ENCODE measurements at places on chromosomes 6 and 20.
A peak's percentile ranks its signal among the peaks of the same experiment; 100 is the strongest.

- DNase-seq: peak; percentile 64
Observed at GRCh38 chr6:155418017-155418761, 37.5 kb downstream of the NOX3 start.

- no peak for DNase-seq
Observed at GRCh38 chr6:144590532-144590931, 305.4 kb downstream of the UTRN start.

DNA sequence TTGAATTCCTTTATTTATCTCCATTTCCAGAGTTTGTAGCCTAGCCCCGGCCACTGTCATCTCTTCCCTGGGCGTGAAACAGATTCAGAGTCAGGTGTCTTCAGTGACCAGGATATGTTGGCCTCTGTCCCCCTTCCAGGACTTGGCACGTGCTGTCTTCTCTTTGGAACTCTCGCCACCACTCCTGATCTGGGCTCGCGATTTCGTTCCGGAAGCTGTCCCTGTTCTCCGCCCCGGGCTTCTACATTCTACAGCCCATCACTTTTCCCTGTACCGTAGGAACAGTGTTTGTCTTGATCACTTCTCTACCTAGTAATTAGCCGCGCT, 739 bp downstream of the GSS start:
- DNase-seq: no peak

DNA sequence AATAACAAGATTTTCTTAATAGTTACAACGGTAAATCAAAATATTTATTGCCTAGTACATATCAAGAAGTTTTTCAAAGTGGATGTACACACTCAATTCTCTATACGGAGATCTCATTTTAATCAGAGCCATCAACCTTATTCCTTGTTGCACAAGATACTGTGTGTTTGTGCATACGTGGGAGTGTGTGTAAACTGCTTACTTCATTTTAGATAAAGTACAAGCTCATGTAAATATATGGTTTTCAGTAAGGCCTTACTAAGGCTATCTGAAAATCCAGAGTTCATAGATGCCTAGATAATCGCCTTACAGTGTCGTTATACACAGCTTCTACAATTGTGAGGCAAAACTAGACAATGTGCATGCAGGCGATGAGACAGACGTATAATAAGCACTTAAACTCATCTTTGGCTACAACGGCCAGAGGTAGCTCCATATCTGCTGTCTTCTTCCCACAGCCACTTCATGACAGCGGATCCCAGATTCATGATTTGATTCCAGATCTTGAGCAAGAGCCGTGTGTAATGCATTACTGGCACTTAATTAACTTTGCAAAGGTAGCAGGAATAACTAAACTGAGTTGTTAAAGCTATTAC, 2.5 kb downstream of the PERP start:
- DNase-seq: no peak

DNA sequence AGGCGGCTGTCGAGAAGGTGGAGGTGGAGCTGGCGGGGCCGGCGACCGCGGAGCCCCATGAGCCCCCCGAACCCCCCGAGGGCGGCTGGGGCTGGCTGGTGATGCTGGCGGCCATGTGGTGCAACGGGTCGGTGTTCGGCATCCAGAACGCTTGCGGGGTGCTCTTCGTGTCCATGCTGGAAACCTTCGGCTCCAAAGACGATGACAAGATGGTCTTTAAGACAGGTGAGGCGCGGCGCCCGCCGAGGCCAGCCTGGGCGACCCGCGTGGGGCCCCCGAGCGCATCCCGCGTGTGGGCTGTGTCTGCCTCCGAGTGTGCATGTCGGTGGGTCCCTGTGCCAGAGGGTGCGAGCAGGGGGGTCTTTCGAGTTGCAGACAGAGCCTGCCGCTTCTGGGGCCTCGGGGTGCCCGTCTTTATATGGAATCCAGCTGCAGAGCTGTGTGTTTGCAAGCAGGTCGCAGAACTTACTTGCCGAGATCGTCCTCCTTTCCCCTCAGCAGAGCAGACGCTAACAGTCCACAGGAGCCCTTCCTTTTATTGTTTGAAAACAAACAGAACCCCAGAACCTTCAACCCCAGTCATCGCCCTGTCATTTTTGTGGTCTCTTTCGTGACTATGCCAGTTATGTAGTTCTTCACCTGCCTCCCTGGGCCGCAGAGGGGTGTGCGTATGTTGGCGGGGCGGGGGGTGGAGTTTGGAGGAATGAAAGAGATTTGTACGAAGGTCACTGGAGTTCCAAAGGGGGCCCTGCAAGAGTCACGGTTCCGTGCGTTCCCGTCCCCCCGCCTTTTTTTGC, 766 bp downstream of the SLC16A10 start:
- DNase-seq: peak; percentile 37
